ENCODE measurements at places on chromosomes 6 and 20.

DNA sequence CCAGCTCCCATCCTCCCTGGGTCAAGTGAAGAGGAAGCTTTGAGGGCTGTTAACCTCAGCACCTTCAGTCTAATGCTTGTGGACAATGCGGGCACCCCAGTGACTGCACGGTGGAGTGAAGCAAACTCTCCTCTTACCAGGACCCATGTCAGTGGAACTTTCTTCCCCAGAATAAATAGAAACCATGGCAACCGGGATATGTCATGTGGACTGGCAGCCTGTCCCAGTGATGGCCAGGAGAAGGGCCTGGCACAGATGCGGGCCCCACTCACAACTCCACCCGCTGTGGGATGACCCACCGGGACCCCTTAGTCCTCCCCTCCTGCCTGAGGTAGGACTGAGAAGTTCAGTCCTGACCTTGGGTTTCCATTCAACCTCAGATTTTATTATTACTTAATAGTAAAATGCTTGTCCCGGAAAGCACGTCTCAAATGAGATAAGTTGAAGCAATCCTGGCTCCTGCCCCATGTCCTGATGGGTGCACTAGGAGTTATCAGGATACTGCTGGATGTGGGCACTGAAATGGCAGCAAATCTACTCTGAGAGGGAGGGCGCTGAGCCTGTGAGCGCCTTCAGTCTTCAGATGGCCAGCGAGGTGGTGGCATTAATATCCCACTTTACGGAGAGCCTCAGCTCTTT lies 23.5 kb downstream of the TOX2 start:
- DNase-seq = no peak

DNA sequence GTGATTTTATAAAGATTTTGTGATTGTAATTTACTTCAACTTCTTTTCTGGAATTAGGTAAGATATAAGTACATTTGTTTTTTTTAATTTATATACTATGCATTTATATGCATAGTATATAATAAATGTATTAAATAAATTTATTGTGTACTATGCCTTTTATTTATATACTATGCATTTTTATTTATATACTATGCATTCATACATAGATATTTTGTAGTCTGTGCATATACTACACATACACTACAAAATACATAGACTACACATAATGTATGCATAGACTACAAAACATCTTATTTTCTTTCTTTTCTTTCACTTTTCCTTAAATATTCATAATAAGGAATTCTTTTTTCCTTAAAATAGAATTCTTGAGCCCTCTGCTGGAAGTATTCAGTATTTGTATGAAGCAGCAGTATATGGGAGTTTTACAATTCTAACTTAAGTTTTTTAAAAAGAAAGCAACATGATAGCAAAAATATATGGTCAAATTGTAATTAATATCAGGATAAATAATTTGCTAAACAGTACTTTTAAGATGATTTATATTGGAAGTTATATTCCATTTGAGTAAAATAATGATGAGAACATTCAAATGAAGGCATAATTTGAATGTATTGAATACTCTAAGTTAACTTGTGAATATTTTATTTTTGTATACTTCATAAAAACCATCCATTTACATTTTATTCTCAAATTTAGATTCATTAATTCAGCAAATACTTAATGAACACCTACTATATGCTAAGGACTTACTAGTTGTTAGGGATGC lies 129.3 kb downstream of the KLHL32 start:
- no peak for DNase-seq

- DNase-seq = no peak
Measured at GRCh38 chr20:1368448-1369199, 24.2 kb downstream of the FKBP1A start.

DNA sequence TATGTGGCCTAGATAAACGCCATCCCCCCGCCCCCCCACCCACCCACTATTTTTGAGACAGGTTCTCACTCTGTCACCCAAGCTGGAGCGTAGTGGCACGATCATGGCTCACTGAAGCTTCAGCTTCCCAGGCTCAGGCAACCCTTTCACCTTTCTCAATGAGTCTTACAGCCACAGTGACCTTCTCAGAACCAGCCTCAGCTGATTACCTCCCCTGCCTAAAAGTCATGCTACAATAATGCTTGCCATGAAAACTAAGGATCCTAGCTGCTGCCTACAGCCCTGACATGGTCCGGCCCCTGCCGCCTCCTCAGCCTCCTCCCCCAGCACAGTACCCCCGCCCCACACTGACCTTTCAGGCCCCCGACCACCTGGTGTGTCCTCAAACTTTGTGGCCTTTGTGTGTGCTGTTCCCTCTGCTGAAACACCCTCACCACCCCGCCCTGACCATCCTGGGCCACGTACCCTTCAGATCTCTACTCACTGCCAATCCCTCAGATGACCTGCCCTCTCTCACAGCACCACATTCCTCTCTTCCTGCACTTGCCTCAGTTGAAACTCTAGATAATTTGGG lies 31.3 kb downstream of the PNPLA1 start:
- no peak for DNase-seq

GRCh38 chr6:20927130-20927860 lies 393.0 kb downstream of the CDKAL1 start:
- DNase-seq = no peak

DNA sequence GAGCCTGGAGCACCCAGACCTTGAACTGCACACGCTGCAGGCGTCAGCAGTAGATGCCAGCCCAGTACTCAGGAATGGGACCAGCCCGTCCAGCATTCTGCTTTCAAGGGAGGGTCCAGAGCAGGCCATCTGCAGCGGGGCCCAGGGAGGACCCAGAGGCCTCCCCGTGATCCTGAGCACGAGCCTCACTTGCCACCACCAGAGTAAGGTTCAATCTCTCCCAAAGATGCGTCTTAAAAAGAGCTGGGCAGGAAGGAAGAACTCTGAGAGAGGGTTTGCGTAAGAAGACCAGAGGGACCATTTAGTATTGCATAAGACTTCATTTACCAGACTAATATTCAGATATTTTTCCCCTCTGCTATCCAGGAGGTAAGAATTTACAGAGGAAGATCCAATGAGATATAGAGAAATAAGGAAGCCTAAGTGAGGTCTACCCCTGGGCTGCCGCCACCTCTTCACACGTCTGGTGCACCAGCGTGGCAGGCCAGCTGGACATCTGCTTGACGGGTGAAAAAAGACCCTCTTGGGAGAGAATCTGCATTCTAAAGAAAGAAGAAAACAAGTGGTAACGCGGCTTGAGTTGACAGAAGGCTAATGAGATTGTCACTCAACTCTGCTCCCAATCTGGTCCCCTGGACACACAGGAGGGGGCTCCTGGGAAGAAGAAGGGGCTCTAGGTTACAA lies 107.3 kb downstream of the PRND start:
- no peak for DNase-seq

DNA sequence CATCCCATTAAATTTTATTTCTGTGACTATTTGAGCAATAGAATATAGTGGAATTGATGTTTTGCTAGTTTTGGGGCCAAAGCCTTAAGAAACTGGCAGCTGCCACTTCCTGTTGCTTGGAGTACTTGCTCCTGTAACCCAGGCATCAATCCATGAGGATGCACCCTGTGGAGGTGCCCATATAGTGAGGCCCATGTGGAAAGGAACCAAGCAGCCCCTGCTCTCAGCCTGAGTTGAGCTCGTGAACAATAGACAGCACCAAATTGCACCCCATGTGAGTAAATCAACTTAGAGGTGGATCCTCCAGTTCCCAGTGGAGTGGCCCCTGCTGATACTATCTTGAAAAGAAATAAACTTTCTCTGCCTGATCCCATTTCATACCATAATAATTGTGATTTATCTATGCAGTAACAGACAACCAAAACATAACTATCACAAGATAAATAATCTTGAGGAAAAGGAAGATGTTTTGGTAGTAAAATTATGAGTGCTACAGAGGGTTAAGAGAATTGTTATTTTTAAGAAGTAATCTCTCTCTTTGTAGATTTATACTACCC lies 481.9 kb downstream of the TBC1D32 start:
- no peak for DNase-seq

DNA sequence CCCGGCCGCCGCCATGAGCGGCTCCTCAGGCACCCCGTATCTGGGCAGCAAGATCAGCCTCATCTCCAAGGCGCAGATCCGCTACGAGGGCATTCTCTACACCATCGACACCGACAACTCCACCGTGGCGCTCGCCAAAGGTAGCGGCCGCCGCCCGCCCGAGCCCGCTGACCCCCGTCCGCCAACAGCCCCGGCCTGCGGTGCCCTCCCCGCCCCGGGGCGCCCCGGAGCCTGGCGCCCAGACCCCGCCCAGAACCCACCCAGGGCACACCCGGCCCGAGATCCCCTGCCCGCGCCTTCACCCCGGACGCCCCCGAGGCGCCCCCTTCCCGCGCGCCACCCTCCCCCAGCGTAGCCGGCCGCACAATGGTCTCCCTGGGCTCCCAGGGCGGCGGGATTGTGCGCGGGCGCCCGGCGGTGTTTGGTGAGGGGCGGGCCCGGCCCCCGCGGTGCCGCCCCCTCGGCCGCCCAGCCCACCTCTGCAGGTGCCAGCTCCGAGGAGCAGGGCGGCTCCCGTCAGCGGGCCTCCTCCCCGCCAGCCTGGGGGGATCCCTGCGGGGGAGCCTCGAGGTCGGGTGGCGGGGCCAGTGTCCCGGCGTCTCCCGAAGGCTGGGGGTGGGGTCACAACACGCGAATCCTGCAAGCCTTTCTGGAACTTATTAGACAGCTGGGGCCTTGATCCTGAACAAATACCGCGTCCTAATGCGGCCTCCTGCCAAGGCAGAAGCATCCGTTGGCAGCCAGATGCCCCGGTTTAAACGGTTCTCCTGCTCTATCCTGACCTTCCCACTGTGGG lies 577 bp downstream of the LSM14B start:
- DNase-seq = no peak

- DNase-seq = no peak
Measured at GRCh38 chr6:27662769-27663168, 189.9 kb upstream of the ZNF184 start.

- DNase-seq = no peak
Measured at GRCh38 chr6:52900536-52900935, 9.0 kb downstream of the GSTA3 start.

DNA sequence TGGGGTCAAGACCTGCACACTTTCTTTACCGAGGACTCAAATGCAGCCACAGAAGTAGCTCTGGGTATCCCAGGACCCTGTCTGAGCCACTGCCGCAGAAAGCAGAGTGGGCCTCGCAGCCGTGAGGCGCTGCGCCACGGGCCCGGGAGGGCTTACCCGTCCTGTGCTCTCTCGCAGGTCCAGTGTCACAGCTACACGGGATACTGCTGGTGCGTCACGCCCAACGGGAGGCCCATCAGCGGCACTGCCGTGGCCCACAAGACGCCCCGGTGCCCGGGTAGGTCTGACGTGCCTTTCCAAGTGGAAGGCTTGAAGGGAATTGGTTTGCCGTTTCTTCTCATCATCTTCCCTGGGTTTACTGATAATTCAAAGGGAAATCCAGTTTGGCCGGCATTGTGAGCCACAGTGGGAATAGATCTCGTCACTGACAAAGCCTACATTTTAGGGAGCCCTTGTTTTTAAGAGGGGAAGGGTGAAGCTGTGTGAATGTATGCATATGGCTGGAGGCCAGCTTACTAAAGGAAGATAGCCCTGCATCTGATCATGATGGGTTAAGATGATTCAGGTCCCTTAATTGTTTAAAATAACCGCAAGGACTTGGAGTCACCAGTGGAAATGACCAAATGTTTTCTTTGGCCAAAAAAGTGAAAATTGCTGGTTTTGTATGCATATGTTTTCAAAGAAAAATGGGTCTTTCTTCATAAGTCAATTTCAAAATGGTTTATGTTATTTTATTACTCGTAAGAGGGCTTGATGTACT lies 86.6 kb downstream of the SMOC2 start:
- DNase-seq = no peak

DNA sequence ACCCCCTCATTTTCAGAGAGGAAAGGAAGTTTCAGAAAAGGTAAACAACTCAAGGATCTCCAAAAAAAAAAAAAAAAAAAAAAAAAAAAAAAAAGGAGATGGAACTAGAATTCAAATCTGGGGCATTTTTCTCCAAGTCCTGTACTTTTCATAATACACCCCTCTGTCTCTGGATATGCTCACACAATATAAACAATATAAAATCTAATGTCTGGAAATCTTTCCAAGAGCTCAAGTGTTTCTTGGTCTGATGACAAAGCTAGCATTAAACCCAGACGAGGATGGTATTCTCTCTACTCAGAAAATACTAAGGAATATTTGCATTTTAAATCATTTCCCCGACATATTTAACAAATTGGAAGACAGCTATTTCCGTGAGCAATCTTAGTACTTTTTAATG lies 5.8 kb downstream of the GCM1 start:
- no peak for DNase-seq

GRCh38 chr6:161257793-161258457 lies 15.9 kb downstream of the AGPAT4 start:
- DNase-seq = no peak

DNA sequence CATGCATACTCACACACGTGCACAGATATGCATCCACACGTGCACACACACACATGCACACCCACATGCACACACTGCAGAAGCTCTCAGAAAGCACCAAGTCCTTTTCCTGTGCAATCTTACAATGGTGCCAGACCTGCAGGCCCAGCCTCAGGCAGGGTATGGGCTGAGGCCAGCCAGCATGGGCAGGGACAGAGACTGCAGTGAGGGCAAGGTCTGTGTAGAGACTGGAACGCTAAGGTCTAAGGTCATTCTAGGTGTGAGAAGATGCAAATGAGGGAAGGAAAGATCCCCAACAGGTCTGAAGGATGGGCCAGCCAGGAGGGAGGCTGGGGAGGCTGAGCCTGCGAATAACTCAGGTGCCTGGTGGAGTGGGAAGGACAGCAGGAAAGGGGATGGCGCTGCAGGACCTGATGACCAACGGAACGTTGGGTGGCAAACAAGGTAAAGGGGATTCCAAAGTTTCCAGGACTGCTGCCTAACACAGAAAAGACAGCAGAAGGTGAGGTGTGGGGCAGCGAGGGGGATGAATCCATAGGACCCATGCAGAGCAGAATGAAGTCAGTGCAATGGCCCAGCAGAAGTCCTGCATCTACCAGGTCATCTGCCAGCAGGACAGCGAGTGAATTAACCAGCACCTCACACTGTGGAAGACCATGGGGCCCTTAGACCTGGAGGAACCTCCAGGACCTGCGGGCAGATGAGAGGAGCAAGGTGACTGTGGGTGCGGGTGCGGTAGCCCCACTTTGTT lies 67.0 kb downstream of the ABHD12 start:
- DNase-seq = no peak

DNA sequence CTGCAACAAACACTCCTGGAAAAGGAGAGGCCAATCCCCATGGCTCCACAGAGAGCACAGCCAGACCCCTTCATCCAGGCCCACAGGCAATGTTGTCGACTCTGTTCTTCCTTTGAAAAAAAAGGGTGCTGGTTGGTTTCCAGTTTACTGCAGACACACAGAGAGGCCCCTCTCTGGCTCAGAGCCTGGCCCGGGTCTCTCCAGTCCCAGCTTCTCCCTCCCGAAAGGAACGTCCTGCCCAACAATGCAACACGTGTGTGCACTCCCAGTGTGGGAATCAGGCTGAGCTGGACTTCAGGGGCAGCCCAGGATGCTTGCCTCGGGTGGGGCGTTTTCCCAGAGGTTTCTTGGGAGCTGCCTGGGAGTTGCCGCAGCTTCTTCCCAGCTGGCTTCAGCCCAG lies 4.5 kb upstream of the NKAIN4 start:
- no peak for DNase-seq

DNA sequence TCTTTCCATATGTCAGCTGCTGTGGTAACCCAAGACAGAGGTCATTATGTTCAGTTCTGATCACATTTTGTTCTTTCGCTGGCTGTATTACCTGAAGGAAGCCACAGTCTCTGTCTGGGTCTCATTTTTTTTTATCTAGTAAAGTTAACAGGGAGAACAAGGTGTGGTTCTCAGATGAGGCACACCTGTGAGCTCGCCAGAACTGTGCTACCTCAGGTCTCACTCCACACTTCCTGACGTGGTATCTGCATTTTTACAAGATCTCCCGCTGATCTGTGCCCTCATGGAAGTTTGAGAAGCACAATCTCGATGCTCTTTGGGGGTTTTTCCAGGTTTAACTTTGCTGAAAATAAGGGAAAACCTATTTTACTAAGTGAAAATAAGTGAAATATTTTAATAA lies 169.5 kb upstream of the CENPW start:
- no peak for DNase-seq
